ENCODE measurements at places on chromosomes 11 and 22.
A peak's percentile ranks its signal among the peaks of the same experiment; 100 is the strongest.

GRCh38 chr22:22156716-22157347 is 87.8 kb upstream of the VPREB1 start:
- DNase-seq = peak; percentile 27

DNA sequence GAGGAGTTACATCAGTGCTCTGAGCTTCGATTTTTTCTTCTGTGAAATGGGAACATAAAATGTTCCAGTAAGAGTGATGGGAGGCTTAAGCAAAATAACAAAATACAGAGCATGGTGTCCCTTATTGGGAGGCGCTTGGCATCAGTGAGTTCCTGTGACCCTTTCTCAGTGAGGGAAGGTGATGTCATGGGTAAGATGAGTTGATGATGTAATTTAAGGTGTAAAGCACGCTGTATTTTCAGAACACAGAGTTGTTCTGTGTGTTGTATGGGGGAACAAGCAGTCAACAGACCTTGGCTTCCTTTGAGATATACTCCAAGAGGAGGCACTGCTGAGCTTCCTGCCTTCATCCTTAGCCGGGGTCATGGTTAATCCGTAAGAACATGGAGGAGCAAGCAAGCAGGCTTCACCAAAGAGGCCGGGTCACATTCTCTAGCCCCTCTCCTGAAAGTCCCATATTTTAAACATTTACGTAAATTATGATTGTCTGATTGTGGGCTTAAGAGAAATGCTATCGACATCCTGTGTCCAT is 266.7 kb downstream of the LARGE1 start:
- no peak for DNase-seq

DNA sequence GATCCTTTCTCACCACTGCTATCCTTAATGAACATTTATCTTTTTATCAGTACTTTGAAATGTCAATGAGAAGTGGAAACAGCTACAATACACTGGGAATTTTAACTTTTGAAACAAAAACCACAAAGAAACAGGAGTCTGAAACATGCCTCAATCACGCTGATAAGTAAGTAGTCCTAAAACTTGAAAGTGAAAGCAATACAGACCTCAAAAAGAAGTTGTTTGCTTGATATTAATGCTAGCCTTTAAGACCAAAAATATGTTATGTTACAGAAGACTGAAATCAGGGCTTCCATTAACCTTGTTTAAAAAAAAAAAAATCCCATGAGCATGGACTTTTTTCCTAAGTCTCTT is 21.3 kb downstream of the PHF21A start:
- no peak for DNase-seq

GRCh38 chr22:30882184-30882717 is 86.3 kb downstream of the MORC2 start:
- no peak for DNase-seq

DNA sequence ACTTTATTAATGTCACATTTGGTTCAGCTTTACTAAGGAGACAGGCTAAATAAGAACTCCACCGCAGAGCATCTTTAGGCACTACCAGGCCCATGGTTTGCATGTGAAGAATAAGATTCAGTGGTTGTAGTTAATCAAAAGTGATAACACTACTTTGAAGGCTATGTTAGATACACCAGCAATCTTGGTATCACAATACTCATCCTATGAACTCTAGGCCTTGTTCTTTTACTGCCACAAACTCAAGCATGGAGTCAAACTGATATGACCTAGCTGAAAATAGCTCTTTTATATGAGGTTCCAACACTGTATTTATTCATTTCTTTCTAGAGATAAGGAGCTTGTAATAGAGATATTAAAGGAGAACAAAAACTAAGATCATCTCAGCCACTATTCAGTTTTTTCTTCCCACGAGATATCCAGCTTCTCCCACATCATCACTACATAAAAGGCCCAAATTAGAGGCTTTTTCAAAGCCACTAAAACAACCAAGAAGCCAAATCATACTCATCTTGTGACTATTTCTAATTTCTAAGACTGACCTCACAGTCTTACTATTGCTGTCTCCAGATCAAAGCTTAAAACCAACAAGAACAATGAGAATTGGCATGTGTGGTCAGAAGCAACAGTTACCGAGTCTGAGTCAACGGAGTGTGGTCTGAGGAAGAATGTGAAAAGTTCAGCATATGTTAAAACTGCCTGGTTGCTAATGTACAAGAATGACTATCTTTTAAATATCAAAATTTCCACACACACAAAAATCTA is 25.1 kb upstream of the GUCY1A2 start:
- DNase-seq = peak; percentile 98

- DNase-seq = no peak
Measured at GRCh38 chr11:46675288-46675851, 25.0 kb downstream of the ARHGAP1 start.

- peak; percentile 96 for DNase-seq
Measured at GRCh38 chr11:26753723-26754504, 32.1 kb upstream of the SLC5A12 start.

- DNase-seq = no peak
Measured at GRCh38 chr11:5611627-5612026, 13.2 kb upstream of the TRIM34 start.

GRCh38 chr11:107018902-107019493 is 722 bp upstream of the GUCY1A2 start:
- no peak for DNase-seq

DNA sequence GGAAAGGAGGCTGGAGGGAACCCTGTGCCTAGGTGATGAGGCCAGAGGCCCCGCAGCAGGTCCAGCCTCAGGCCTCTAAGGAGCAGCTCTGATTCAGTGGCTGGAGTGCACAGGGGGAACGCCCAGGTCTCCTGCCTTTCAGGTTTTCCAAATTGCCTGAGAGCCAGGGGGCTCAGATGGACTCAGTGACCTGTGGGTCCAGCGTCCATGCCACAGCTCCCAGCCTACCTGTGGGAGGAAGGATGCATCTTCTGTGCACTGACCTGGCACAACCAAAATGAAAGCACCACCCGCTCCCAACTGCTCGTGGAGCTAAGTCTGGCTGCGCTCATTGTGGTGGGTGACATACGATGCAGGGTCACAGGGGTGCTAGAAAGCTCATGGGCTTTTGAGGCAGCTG is 82.8 kb downstream of the FEZ1 start:
- no peak for DNase-seq

GRCh38 chr11:116640641-116641402 is 132.0 kb downstream of the BUD13 start:
- no peak for DNase-seq

- DNase-seq = no peak
Measured at GRCh38 chr11:82671451-82671850, 62.2 kb downstream of the FAM181B start.

DNA sequence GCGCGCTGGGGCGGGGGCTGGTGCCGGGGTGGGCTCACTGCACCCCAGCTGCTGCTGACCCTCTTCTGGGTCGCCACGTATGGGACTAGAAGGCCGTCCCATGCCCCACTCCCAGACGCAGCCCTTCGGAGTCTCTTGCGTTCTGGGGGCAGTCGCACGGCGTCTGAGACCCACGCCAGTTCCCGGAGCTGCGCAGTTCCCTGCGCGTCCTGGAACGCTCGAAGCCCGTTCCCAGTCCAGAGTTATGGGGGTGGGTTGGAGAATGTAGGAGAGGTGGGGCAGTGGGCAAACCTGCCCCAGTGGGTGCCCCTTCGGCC is 375 bp downstream of the LAYN start:
- no peak for DNase-seq

DNA sequence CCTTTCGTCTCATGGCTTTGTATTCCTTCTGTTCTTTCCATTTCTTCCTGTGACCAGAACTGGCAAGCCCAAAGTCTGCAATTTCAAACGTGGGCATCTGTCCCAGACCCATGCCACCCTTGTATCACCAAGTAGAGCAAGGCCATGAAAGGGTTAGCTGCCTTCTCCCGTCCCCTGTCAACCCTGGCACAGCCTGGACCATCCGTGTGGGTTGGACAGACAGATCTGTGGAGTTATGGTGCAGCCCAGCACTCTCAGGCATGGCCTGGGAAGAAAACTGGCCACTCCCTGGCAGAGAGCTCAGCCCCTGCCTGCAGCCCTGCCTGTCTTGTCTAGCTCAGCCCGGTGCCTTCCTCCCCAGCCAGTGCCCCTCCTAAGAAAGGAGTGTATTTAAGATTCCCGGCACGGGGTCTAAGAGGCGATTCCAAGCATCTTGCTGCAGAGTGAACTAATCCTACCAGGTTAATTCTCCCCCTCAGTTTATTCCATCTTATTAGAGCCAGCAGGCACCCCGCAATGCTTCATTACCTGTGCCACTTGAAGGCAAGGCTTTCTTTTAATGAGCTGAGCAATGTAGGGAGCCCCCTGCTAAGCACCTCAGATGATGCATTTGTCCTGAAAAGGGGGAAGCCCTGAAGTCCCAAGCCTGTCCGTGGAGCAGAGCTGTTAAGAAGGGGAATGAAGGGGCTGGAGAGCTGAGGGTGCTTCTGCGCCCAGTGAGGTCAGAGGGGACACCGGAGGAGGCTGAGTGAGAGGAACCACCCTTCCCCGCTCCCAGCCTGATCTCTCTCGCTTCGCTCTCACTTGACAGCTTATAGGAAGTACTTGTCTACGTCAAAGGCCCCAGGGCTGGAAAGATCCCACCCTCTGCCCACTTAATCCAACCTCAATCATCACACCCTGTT is 130.6 kb downstream of the SPATA19 start:
- DNase-seq = no peak

DNA sequence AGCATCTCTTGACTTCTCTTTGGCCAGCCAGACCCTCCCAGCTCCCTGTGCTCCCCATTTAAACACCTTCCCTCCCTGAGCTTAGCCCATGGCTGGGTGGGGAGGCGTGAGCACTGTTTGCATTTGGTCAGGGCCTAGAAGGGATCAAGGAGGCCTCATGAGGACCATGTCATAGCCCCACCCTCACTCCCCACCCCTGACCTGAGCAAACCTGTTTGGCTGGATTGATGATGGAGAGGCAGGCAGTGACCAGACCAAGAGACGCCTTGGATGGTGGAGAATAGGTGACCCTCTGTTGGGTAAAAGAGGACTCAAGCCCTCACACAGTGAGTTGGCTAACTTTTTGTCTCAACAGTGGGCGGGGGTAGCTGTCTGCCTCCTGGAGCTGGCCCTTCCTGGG is 49.9 kb downstream of the ST3GAL4 start:
- no peak for DNase-seq

- DNase-seq = no peak
Measured at GRCh38 chr22:39266398-39267030, 21.7 kb upstream of the PDGFB start.

- no peak for DNase-seq
Measured at GRCh38 chr11:1642288-1643145, 12.9 kb downstream of the KRTAP5-5 start.

DNA sequence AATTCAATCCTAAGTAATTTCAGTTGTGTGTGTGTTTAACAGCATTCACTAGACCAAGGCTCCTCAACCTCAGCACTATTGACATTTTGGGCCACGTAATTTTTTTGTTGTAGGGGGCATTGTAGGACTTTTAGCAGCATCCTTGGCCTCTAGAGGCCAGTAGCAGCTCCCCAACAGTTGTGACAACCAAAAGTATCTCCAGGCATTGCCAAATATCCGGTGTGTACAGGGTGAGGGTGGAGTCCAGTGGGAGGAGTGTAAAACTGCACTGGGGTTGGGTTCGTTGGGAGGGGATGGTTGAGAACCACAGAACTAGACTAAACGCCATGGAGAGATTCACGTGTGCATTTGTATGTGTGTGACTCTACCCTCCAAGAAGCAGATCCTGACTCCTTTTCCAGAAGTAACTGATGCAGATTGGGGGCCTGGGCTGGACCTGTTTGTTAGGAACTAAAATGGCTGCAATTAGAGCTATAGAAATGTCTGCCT is 5.9 kb upstream of the PHF21A start:
- DNase-seq = peak; percentile 62

DNA sequence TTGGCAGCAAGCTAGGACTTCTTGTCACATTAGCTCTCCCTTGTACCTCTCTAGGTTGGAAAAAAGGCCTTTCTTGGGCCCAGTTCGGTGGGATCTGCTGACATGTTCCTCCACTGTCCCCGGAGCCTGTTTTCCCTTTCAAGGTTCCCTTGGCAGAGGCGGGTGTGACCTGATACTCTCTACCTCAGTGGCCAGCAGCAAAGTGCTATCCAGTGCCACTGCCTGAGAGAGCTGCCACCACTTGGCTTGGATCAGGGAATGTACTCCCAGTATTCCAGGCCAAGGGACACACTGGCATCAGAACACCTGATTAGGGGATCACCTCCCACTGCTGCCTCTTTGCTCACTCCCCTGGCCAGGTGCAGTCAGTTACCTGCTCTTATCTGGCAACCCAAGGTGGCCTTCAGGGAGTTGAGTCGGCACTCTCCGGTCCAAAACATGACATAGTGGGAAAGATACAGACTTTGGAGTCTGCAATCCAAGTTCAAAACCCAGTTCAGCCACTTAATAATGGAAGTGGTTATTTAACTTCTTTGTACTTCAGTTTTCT is 17.8 kb upstream of the NAV2 start:
- no peak for DNase-seq

- DNase-seq = no peak
Measured at GRCh38 chr22:19169002-19169946, 9.3 kb downstream of the SLC25A1 start.

GRCh38 chr11:75425422-75425821 is 7.6 kb downstream of the KLHL35 start:
- no peak for DNase-seq

DNA sequence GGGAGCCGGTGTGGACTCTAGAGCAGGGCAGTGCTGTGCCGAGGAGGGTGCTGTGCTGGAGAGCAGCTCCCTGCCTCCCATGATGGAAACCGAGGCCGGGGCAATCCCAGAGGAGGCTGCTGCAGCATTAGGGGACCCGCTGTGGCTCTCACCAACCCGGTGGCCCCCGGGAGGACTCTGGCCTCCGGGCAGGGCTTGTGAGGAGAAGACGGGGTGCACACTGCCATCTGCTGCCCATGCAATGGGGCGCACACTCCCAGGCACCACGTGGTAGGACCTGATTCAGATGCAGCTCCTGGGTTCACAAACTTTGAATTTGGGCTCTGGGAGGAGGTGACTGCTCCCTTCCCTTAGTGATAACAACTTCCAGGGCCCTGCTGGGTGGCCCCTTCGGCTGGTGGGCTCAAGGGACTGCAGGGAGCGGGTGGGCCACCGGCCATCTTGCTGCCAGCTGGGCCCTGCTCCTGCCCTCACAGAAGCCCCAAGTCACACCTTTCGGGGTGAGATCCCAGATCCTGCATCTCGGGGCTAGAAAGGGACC is 93.8 kb upstream of the FGF3 start:
- no peak for DNase-seq

- DNase-seq = no peak
Measured at GRCh38 chr11:15048616-15049015, 24.8 kb upstream of the CALCB start.

GRCh38 chr22:28143961-28144745 is 225.1 kb upstream of the PITPNB start:
- DNase-seq = no peak

DNA sequence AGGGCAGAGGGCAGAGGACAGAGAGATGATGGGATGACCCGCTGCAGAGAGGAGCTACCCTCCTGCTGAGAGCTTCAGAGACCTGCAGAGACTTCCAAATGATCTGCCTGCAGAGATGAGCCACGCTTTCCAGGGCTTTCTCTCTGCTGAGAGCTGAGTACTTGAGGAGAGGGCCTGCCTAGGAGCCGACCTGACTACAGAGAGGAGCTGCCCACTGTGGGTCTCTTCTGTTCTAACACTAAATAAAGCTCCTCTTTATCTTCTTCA is 45.9 kb upstream of the SC5D start:
- DNase-seq = no peak
